ENCODE measurements at places on chromosomes 11 and 22.

- DNase-seq: no peak
These were observed 29.8 kb upstream of the MSANTD2 start for GRCh38 chr11:124829986-124830385.

GRCh38 chr11:102794382-102794781, 3.6 kb downstream of the MMP1 start:
- peak; percentile 19 for DNase-seq

DNA sequence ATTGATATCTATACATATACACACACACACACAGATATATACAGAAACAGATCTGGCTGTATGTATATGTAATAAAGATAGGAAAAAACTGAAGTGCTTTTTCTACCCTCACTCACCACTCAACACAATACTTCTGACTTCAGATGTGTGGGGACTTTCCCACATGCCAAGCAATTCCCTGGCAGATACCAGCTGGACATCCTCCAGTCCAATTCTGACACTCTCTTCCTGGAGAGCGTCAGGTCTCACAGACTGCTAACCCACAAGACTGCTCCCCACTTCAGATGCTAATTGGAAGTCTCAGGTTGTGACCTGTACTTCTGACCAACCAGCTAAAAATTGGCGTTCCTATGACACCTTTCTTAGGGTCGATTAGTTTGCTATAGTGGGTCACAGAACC, 140.6 kb downstream of the ATG16L2 start:
- no peak for DNase-seq

DNA sequence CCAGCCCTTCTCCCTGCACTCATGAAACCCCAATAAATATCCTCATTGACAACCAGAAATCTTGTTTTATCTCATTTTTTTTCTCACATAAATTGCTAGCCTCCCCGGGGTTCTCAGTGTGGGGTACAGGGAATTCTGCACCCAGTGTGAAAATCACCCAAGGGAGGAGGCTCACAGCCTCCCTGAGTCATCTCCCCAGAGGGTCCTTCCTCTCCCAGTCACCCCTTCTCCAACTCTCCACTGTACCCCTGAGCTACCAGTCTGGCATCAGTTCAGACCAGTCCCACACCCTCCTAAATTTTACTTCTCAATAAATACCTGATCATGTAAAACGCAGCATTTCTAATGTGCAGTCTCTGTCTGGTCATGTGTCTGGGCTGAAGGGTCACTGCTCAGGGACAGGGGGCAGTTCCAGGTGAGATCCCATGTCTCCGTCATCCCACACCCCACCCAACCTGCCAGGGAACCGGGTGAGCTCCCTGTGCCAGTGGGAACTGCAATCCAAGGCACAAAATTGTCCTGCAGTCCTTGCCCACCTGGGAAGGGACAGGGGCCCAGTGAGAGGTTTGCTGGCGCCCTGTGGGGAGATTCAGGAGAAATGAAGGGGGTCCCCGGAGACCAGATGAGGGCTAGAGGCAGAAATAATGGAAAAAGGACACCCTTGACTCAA, 8.3 kb downstream of the IGLL5 start:
- no peak for DNase-seq

GRCh38 chr11:64312947-64313346, 4.4 kb downstream of the TRMT112 start:
- DNase-seq: no peak

- DNase-seq: no peak
These were observed 2.1 kb downstream of the GRIK4 start for GRCh38 chr11:120513436-120514315.

DNA sequence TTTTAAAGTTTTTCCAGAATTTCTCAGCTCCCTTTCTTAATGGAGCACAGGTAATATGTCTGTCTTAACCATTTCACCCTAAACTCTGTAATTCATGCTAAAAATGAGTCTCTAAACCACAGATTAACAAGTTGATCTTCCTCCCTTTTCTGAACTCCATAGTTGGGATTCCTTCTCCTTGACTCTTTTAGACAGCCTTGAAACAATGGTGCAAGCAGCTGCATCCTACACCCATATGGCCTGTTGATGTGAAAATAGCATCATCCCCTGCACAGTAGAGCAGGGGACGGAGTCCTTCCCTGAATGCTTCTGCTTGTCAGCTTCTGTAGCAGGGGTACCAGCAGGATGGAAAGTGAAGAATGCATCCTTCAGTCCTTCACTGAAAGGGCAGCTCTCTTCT, 192.8 kb upstream of the SORL1-AS1 start:
- no peak for DNase-seq

GRCh38 chr11:72398058-72398758, 36.1 kb downstream of the CLPB start:
- no peak for DNase-seq

DNA sequence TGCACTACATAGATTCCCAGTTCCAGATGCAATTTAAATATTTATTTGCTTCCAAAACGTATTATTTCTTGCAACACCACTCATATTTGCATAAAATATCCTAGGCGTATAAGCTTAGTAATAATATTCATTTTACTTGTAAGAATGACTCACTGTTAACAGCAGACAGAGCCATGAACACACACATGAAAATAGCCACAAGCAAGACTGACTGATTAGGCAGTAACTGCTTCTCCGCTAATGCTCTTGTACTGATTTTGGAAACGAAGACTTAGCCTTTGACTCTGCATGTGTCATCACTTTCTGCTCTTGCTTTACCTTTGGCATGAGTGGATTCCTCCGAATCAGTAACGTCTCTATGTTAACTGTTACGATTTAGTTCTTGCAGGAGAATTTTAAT, 6.0 kb downstream of the OR10Q1 start:
- no peak for DNase-seq

GRCh38 chr11:15754221-15754620, 602.1 kb downstream of the SOX6 start:
- DNase-seq: no peak

- no peak for DNase-seq
These were observed 16.0 kb downstream of the RASD2 start for GRCh38 chr22:35556666-35557065.

GRCh38 chr11:40099426-40100161, 1359.9 kb downstream of the LRRC4C start:
- DNase-seq: no peak

- DNase-seq: no peak
These were observed 25.8 kb downstream of the ADAMTS8 start for GRCh38 chr11:130402570-130402969.

GRCh38 chr11:59560702-59561473, 49.5 kb downstream of the OR4D9 start:
- DNase-seq: peak; percentile 87

DNA sequence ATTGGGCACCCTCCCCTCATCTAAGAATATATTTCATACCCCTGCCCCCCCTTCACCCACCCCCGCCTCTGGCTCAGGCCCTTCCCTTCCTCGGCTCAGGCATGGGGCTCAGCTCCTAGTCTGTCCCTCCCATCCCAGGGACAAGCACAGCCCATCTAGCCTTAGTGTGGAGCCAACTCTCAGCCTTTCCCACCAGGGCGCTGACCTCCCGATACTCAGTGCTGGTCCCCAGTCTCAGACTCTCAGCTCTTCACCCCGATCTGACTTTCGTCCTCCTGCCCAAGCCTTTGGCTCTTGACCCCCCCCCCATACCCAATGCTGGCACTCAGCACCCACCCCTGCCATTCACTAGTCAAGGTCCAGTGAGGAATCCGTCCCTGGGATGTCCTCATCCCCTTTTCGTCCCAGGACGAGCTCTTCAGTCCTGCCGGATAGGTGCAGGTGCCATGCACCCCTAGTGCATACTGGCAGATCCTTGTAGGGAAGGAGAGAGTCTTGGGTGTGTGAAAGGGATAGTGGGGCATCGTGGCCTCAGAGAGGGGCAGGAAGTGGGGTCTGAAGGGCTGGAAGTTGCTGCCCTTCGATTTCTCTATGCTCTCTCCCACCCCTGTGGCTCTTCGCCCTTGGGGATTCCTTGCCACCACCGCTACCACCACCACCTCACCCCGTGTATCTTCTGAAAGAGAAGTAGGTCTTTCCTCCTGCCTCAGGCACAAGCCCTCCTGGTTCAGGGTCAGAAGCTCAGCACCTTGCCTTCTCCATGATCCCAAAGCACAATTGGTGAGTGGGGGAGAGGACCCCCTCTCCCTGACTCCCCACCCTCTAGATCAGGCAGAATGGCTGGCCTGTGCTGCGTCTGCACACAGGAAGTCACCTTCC, 2.4 kb downstream of the TPBGL start:
- no peak for DNase-seq

GRCh38 chr11:115459563-115459962, 44.7 kb downstream of the CADM1 start:
- DNase-seq: no peak

DNA sequence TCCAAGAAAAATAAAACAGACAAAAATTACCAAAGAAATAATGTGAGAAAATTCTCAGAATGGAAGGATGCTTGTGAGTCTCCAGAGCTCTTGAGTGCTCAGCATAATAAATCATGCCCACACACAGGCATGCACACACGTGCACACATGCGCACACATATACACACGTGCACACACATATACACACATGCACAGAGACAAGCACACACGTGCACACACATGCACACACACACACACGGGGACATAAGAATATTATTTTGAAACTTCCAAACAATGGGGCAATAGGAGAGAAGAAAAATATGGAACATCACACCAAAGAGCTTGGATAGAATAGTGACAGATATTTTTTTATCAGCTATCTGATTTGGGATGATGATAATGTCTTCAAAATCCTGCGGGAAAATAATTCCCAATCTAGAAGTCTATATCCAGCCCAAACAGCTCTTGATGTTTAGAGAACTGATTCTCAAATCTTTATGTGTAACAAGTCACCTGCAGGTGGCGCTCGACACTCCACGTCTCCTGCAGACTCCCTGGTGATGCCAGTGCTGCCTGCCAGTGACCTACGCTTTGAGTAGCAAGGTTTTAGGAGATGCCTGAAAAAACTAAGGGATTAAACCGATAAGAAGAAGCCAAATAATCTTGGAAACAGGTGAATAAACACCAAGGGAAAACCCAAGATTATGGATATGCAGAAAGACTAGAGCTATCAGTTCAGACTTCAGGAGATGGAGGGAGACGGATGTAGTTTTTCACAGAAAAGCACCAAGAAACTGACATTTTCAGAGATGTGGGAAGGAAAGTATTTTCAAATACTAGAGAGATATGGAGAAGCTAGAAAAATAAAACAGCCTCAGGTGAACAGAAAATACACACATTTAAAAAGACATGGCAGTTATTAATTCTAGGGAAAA, 743.6 kb downstream of the ETS1 start:
- DNase-seq: peak; percentile 73

DNA sequence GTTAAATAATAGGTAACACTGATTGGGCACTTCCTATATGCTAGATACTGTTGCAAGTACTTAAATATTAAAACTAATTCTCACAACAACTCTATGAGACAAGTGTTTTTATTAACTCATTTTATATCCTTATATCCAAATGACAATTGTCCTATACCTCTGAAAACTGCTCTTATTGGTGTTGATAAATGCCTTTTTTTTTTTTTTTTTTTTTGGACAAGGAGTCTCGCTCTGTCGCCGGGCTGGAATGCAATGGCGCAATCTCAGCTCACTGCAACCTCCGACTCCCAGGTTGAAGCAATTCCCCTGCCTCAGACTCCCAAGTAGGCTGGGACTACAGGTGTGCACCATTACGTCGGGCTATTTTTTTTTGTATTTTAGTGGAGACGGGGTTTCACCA, 41.6 kb downstream of the MRTFA start:
- DNase-seq: no peak

GRCh38 chr11:130865091-130865773, 51.0 kb downstream of the SNX19 start:
- no peak for DNase-seq

DNA sequence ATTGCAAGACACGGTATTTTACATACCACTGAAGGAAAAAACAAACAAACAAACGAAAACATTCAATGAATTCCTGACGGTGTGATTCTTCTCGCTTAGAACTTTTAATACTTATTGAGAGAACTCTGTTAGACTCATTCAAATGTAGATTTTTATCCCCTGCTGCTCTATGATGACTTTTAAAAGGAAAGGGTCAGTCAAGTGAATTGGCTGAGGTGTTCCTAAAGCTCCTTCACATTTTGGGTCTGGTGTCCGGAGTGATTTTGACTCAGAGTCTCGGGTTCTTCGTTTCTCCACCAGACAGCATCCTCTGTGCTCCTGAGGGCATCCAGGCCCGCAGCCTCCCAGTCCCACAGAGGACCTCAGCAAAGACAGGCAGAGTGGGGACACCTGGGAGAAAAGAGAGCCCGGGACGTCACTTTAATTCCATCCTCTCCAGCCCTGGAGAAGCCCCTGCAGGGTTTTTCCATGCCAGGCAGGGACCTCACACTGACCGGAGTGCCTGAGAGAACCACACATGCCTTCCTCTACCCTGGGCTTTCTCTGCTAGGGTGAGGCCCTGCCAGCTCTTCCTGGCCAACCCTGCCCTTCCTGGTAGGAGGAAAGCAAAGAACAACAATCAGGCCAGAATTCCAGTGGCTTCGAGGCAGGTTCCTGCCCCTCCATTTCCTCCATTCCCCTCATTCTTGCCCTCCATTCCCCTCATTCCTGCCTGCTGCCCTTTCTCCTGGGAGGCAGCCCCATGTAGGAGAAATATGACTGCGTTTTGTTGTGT, 1.4 kb upstream of the CSF2RB start:
- DNase-seq: no peak

- peak; percentile 53 for DNase-seq
These were observed 689 bp downstream of the TAF10 start for GRCh38 chr11:6611092-6611962.

DNA sequence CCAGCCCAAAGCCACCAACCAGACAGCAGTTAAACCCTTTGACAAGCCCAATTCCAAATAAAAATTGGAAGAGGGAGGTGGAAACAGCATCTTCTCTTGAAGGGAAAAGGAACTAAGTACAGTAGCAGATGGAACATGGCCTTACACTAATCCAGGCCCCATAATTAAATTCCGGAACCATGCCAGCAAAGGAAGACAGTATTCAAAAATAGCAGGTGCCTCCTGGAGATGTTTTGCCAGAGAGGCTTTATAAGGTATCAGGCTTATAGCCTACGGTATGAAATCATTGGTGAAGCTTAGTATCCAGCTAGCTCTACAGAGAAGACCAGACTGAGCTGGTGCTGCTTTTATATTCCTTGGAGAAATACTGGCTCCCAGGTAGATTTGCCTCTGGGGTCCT, 344.1 kb upstream of the API5 start:
- DNase-seq: no peak

DNA sequence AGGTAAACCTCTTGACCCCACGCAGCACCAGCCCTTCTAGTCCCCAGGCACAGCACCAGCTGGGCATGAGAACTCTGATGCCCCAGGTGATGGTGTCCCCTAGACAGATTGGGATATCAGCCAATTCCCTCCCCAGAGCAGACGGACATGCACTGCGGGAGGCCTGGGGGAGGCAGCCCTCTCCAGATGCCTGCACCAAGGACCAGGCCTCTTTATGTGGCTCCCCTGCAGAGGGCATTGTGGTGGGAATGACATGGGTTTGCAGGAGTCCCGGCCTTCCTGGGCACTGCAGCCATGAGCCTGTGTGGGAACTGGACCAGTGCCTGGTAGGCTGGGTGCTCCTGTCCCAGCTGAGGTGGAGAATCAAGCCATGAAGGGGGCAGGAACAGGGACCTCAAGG, 25.9 kb downstream of the PPM1F start:
- DNase-seq: no peak

Data from stimulated activated naive CD8-positive, alpha-beta T cell treated with anti-CD3 and anti-CD28 coated beads, Interleukin-15, Interleukin-2, amounts not matched to agents 100 U/mL and 50 U/mL, for 24 hours (primary cell).